ENCODE measurements at places on chromosomes 7 and 10.

GRCh38 chr10:54469587-54470323 is 331.3 kb downstream of the PCDH15 start:
- DNase-seq = no peak

DNA sequence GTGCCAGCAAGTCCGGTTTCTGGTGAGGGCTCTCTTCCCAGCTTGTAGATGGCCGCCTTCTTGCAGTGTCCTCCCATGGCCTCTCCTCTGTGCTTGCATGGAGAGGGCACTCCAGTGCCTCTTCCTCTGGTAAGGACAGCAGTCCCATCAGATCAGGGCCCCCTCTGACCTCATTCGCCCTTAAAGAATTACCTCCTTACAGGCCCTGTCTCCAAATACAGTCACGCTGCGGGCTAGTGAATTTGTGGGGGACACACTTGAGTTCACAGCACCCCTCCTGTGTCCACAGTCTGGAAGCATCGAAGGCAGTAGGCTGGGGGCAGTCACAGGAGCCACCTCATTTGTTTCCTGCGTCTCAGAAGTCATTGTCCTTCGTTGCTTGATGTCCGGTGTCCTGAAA is 54.6 kb downstream of the LHPP start:
- DNase-seq = no peak

- DNase-seq = no peak
Observed at GRCh38 chr10:118241229-118242137, 100.6 kb downstream of the FAM204A start.

DNA sequence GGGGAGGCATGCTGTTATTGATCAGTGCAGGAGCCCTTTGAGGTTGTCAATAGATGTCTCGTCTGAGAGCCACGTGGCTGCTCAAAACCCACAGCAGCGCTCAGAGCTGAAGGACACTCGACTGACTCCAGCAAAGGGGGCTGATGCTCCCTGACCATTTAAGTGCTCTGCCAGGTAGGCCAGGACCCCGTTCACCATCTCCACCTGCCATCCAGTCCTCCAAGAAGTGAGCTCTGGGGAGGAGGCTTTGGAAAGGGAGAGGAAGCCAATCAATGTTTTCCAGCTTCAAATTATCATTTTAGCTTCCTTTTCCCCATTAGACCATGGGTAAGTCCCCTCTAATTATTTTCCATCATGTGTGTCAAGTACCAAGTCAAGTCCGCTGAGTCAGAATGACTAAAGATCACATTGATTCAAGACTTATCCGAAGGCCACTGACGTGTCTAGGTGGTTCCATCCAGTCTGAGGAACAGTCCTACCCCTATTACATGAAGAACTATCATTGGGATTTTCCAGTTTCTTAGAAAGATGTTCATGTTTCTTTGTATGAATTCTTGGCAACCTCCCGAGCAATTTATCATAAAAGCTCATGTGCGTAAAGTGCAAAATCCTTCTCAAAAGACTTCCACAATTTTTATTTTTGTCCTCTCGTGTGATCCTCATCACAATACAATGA is 302.6 kb upstream of the LYZL1 start:
- DNase-seq = no peak

DNA sequence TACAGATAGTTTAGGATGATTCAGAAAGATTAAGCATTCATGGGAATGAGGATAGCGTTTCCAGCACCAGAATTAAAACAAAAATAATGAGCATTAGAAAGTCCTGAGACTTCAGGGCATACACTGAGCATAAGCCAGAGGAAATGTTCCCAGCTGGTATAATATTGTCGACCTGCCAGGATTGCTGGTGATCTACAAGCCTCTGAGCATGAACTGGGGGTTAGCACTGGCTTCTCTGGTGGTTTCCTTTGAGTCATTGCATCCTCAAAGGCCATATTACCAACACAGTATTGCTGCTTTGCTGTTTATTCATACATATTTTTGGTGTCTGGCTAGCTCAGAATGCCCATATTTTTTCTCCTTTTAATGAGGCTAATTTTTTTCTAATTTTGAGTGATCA is 10.7 kb upstream of the ATRNL1 start:
- no peak for DNase-seq

DNA sequence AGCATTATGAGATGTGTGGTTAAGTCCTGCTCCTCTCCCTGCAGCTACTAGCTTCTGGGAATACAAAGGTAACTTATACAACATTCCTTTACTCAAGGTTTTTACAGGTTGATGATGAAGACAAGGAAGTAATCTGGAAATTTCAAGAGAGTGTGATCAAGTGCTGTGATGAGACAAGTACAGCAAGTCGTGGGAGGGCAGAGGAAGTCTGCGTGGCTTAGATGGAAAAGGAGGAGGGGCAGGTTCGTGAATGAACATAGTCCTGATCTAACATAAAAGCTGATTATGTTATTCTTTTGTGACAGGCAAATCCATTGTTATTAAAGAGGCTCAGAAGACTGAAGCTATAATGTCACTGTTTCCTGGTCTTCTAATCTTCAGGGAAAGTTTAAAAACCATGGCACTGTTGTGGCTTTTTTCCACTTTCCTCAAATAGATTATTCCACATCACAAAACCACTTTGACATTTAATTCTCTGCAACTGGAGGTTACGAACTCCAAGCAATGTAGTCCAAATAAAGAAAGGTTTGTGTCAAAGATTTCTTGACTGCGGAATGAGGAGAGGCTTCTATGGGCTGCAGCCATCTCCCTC is 84.1 kb downstream of the CPXM2 start:
- DNase-seq = no peak

DNA sequence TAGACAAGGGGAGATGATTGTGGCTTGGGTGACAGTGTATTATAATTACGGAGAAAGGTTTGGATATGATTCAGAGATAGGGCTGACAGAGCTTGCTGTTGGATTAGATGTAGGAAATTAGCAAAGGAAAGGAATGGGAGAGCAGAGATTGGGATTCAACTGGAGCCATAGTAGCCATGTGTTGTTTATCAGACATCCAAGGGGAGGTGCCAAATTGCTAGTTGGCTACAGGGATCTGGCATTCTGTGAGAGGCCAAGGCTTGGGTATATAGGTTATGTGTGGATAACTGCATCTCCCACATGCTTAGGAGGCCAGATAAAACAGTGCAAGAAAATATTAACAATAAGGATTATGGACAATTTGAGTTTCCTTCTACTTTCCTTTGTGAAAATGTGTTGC is 34.9 kb downstream of the CSGALNACT2 start:
- DNase-seq = no peak

- no peak for DNase-seq
Observed at GRCh38 chr10:98446661-98447221, at the start of gene HPS1. Gene HPS1 (minus strand): TSS chr10:98446935. CDS start chr10:98443240, 3,695 bp downstream.

Measured in D721Med (cell line).